HEK293T (cell line): ENCODE measurements at places on chromosomes 16 and 17.

GRCh38 chr16:2819939-2820835 lies 3.1 kb downstream of the PRSS21 start:
- DNase-seq: no peak

- no peak for DNase-seq
Observed at GRCh38 chr17:46143827-46144236, 49.4 kb downstream of the KANSL1 start.

GRCh38 chr17:3732210-3732621 lies 8.5 kb downstream of the HASPIN start:
- no peak for DNase-seq

DNA sequence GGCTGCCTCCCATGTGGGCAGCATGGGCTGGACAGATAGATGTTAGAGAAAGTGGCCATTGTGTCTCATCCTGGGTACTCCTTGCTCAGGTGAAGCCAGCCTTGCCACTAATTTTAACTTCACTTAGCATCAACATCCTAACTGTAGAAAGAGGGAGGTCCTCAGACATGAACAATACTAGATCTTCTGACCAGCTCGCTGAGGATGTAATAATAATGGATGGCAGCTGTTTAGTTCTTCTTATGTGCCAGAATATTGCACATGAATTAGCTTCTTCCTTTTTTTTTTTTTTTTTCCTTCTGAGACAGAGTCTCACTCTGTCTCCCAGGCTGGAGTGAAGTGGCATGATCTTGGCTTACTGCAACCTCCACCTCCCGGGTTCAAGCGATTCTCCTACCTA lies 232.4 kb downstream of the CCDC182 start:
- no peak for DNase-seq

- peak; percentile 50 for DNase-seq
Observed at GRCh38 chr16:85652431-85653221, 36.1 kb downstream of the GINS2 start.

GRCh38 chr16:27317320-27317719 lies 3.5 kb downstream of the IL4R start:
- DNase-seq: no peak

GRCh38 chr17:47291242-47291873 lies 32.4 kb upstream of the EFCAB13 start:
- no peak for DNase-seq

DNA sequence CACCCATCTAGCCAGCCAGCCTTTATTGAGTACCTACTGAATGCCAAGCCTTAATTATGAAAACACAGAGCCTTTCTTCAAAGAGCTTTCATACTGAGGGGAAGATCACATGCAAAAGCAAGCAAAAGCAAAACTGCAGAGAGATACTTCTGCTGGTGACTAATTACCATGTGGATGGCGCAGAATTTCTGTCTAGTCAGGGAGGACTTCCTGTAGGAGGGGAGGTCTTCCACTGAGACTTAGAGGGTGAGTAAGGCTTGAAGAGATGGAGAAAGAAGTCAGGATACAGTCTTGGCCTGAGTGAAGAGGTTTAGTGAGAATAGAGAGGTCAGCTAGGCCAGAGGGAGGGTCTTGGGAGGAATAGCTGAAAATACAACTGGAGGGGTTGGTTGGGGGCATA lies 53.9 kb upstream of the CCL2 start:
- DNase-seq: no peak

GRCh38 chr16:66121466-66121865 lies 245.0 kb upstream of the CDH5 start:
- no peak for DNase-seq

DNA sequence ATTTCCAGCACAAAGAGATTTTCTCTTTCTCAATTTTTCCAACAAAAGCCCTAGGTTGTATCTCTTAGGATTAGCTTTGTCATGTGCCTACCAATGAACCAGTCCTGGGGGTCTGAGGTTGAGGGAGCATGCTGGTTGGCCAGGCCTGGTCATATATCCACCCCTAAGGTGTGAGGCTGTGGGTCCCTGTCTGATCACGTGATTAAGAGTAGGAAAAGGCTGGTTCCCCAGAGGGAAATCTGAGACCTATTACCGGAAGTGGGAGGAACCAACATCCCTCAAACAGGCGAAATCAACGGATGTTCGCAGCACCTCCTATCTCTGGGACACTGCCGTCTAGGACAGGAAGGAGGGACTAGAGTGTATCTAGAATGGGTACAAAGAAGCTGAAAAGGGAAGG lies 185.7 kb upstream of the IRX5 start:
- no peak for DNase-seq

- DNase-seq: no peak
Observed at GRCh38 chr17:15913826-15914225, 31.1 kb upstream of the ADORA2B start.

GRCh38 chr17:37389160-37389559 lies 13.4 kb downstream of the C17orf78 start:
- no peak for DNase-seq

DNA sequence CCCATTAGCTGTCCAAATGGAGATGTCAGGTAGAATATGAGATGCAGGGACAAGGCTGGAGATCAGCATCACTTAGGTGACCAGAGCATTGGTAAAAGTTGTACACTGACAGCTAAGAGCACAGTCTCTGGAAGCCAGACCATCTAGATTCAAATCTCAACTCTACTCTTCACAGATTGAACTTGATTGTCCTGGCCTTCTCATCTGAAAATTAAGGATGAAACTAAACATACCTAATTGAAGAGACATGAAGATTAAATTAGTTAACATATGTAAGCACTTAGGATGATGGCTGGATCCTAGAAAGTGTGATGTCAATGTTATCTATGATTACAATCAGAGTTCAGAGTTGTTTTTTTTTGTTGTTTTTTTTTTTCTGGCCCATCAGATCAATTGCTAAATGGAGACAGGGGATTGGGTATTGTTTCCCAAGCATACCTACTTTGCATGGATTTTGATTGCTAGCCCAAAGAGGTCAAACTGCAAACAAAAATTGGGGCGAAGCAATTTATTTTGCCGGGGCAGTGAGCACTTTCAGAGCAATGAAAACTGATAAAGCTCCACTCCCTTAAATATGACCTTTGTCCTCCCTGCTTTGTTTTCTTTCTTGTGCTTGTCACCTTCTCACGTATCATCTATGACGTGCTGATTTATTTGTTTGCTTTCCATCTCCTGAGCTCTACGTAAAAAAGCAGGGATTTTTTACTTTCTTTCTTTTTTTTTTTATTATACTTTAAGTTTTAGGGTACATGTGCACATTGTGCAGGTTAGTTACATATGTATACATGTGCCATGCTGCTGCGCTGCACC lies 217.6 kb upstream of the CPHXL start:
- no peak for DNase-seq

- no peak for DNase-seq
Observed at GRCh38 chr17:67639555-67639954, 78.2 kb upstream of the NOL11 start.

GRCh38 chr17:61444831-61445230 lies 7.4 kb upstream of the TBX4 start:
- no peak for DNase-seq

GRCh38 chr17:19298569-19299213 lies 61.5 kb downstream of the EPN2 start:
- no peak for DNase-seq

GRCh38 chr16:19555938-19556771 lies 652 bp downstream of the VPS35L start:
- DNase-seq: peak; percentile 64

GRCh38 chr17:74571621-74572270 lies 4.4 kb upstream of the CD300H start:
- DNase-seq: no peak

- no peak for DNase-seq
Observed at GRCh38 chr16:87851601-87852000, 17.7 kb downstream of the SLC7A5 start.

- no peak for DNase-seq
Observed at GRCh38 chr16:10625595-10626357, 45.4 kb upstream of the EMP2 start.

DNA sequence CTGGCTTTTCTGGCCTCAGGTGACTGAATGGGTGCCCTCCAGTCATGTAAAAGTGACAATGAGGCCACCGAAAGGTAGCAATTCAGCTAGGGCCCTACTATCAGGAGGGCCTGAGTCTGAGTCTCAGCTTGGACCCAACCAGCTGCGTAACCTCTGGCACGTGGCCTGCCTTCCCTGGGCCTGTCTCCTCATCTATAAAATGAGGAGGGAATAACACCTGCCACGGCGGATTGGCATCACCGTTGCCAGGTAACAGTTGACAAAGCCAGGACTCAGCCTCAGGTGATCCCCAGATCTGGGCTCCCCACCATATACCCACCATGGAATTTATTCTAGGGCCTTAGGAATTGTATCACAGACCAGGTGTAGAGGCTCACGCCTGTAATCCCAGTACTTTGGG lies 217.1 kb downstream of the KATNIP start:
- DNase-seq: no peak

DNA sequence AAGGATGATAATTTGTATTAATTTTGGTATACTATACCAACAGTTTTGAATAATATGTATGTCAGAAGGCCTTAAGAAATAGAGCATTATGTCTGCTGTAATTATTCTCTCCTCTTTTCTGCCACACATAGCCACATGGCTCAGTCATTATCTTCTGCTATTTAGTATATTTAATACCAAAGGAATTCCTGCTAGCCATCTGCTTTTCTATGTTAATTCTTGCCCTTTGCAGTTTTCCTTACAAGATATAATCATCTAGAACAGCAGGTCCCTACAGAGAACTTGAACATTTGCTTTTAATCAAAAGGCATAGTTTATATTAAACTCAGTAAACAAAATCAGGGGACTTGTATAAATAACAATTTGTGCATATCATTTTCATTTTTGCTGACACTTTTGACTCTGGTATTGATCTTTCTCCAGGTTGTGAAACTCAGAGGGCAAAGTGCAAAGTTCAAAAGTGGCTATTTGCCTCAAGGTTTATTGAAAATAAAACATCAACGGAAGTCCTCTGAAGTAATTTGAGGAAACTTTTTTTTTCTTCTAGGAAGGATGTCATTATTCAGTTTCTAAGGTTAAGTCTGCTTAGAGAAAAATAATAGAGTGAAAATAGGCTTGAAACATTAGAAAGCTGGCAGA lies 702.0 kb downstream of the KCNJ2 start:
- DNase-seq: no peak

DNA sequence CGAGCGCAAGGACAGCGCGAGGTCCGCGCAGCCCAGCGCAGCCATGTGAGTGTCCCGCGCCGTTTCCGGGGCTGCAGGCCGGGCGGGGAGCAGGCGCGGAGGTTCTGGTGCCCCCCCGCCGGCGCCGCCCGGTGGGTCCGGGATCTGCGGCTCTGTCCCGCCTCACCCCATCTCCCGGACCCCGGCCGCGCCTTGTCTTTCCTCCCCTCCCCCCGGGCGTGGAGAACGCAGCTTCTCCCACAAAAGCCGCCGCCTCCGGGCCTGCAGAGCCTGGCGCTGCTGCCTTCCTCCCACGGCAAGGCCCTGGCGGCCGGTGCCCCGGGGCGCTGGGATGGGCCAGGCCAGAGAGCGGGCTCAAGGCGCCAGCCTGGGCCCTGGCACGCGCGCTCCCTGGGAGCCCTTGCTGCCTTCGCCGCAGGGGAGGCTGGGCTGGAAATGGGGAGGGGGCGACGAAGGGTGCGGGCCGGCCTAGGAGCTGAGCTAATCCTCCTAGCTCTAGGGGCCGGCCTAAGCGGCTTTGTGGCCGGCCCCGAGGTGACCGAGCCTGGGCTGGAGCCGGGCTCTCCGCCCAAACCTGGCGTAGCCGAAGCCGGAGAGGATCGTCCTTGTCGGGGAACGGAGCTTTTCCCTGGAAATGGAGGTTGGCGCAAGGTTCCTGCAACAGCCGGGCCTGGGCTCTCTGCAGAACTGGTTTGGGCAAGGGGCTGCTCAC lies 397 bp downstream of the RIPOR1 start:
- peak; percentile 48 for DNase-seq

DNA sequence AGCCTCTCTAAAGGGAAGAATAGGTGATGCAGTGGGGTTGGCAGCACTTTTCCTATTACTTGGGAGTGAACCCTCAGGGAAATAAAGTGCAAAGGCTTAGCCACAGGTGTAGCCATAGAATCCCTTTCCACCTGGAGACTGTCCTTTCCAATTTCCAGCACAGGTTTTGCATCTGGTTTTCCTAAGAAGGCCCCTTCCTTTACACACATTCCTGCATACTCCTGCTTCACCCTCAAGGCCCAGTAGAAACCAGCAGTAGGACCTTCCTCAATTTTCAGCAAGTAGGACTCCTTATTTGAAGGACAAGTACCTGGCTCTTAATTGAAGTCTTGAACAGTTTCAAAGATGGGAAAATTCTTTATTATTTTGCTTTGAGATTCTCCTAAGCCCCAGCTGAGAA lies 171.8 kb upstream of the TBX2 start:
- DNase-seq: no peak

GRCh38 chr16:30032083-30032819 lies 1.2 kb upstream of the TLCD3B start:
- DNase-seq: peak; percentile 89

GRCh38 chr17:15453246-15453645 lies 14.2 kb downstream of the CDRT4 start:
- no peak for DNase-seq

DNA sequence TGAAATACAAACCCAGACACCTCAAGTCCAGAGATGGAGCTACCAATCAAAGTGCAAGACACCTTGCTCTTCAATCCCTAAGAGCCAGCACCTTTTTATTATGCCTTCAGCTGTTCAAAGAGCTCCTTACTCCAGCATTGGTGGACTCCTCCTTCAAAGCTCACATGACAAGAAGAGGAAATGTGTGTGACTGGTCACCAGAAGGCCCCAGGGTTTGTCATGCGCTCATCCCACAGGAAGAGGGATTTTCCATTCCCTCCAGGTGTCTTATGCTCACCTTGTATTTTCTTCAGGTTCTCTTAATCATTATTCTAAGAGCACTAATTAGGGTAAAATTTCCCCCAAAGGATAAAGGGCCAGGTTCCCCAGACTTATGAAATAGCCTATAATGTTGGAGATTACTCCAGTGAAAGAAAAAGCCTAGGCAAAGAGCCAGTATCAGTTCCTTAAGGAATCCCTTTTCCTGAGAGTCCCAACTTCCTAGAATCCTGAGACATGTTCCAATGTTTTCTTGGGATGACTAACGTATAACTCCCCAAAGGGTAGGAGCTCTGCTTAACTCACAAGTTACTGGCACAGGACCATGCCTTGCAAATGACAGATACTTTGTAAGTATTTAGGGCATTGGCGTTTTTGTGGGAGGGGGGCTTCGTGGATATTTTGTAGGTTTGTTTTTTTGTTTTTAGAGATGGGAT lies 56.9 kb upstream of the SOX9 start:
- DNase-seq: no peak

GRCh38 chr16:58038219-58038641 lies 12.7 kb downstream of the MMP15 start:
- no peak for DNase-seq

GRCh38 chr17:48144976-48145798 lies 37.6 kb downstream of the SNX11 start:
- DNase-seq: no peak

- DNase-seq: no peak
Observed at GRCh38 chr17:82403662-82404660, 14.2 kb upstream of the HEXD start.

GRCh38 chr16:31869511-31870201 lies 4.0 kb upstream of the ZNF267 start:
- DNase-seq: no peak

- no peak for DNase-seq
Observed at GRCh38 chr17:42055496-42055895, 5.1 kb upstream of the C17orf113 start.
